Activated CD8-positive, alpha-beta T cell treated with anti-CD3 and anti-CD28 coated beads for 36 hours (primary cell): ENCODE measurements at places on chromosomes 5 and 9. TPM values are rescaled to one million over a fixed set of nuclear protein-coding genes. Genes with fewer than 3 reads are reported as not detected.

- H3K36me3 ChIP-seq, result no peaks in the 10 kb centered on the region
- H3K27me3 ChIP-seq, result peaks cover 3% of the 10 kb centered on the region
- peaks cover 8% of the 10 kb centered on the region for H3K4me1 ChIP-seq
These were observed 147.5 kb upstream of the CDKN2B start for GRCh38 chr9:22156586-22156985.

The TAF1L gene
- not detected for total RNA-seq

The ABL1 gene
- total RNA-seq, result 30.2 TPM

DNA sequence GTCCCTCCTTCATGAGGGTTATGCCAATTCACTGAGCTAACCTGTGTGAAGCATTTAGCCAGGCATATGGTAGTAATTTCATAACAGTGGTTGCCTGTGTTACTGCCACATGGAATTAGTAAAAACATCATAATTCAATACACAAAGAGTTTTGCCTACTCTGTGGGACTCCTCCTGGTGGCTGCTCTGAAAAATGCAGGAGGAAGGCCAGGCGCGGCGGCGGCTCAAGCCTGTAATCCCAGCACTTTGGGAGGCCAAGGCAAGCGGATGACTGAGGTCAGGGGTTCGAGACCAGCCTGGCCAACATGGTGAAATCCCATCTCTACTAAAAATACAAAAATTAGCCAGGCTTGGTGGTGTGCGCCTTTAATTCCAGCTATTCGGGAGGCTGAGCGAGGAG, 547.3 kb downstream of the CDK5RAP2 start:
- H3K4me3 ChIP-seq, result no peak overlapping the region
- H3K27ac ChIP-seq, result no peak overlapping the region
- peaks cover 3% of the 10 kb centered on the region for H3K27me3 ChIP-seq
- DNase-seq, result no peak
- H3K4me1 ChIP-seq, result no peaks in the 10 kb centered on the region
- H3K36me3 ChIP-seq, result no peaks in the 10 kb centered on the region

The WDR31 gene
- 1.3 TPM for total RNA-seq

DNA sequence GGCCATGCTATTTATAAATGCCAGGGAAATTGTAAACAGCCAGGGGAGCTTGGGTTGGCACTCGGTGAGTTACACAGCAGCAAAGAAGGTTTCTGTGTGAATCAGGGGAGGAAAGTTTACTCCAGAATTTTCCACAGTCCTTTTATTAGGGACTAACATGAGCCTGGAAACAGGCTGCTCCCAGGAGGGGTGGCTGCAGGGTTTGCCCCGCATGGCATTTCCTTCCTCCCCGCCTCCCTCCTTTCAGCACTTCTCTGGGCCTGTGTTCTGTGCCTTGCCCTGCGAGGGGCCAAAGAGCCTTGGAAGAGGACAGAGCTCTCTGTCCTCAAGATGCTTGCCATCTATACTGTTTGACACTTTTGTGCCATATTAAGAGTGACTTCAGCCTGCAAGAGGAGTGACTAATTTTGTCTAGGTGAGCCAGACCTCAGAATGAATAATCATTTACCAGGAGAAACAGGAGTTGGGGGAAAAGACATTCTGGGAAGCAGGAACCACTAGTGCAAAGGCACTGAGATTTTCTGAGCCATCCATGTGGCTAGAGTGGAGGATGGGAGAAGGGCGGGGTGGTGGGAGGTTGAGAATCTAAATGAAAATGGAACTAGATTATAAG, 1.8 kb downstream of the GSN start:
- no peak for DNase-seq
- H3K27ac ChIP-seq, result no peak overlapping the region
- H3K4me1 ChIP-seq, result peaks cover 13% of the 10 kb centered on the region
- no peak overlapping the region for H3K4me3 ChIP-seq

The ENG gene
- total RNA-seq, result 14.2 TPM

The SLC12A2 gene
- total RNA-seq, result 12.4 TPM

The C5orf34 gene
- 9.1 TPM for total RNA-seq

DNA sequence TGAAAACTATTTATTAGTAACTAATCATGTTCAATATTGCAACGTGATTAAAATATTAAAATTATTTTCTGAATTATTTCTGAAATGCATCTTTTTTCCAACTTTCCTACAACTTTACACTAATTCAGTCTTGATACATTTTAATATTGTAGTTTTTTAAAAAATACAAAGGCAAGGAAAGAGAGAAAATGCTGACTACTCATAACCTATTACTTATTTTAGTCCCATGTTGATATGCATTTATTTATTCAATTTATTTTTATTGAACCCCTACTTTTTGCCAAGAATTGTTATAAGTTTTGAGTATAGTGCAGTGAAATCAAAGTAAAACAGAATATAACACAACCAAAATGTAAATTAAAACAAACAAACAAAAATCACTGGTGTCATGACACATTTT, 978.2 kb downstream of the CDH9 start:
- no peak for DNase-seq
- no peaks in the 10 kb centered on the region for H3K36me3 ChIP-seq
- H3K27me3 ChIP-seq, result no peaks in the 10 kb centered on the region
- H3K4me3 ChIP-seq, result no peak overlapping the region
- H3K27ac ChIP-seq, result no peak overlapping the region
- no peaks in the 10 kb centered on the region for H3K4me1 ChIP-seq

The EIF4E1B gene
- total RNA-seq, result not detected

GRCh38 chr5:1155191-1156032, 43.5 kb upstream of the SLC12A7 start:
- no peak overlapping the region for H3K4me3 ChIP-seq
- H3K36me3 ChIP-seq, result no peaks in the 10 kb centered on the region
- DNase-seq, result no peak
- H3K4me1 ChIP-seq, result peaks cover 21% of the 10 kb centered on the region

DNA sequence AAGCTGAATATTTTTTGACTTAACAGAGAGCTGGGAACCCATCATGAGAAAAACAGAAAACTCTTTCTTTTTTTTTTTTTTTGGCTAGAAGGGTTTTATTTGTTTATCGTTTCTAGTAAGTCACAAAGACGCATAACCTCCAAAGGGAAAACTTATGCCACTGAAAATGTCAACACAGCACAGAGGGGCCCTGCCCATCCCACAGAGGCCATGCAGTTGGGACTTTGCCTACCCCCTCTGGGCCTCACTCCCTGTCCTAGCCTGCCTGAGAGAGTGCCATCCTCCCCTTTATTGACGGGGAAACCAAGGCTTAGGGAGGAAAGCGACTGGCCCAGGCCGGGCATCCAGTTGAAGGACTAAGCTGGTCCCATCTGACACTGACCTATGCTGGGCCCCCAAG, 74.7 kb downstream of the VAV2 start:
- no peak for DNase-seq
- H3K36me3 ChIP-seq, result no peaks in the 10 kb centered on the region
- peaks cover 1% of the 10 kb centered on the region for H3K27me3 ChIP-seq
- no peak overlapping the region for H3K4me3 ChIP-seq

- no peak overlapping the region for H3K4me3 ChIP-seq
- peaks cover 3% of the 10 kb centered on the region for H3K27me3 ChIP-seq
- no peak overlapping the region for H3K27ac ChIP-seq
- no peak for DNase-seq
- H3K36me3 ChIP-seq, result no peaks in the 10 kb centered on the region
These were observed 91.5 kb downstream of the SPRY4 start for GRCh38 chr5:142233083-142234032.
